ENCODE measurements at places on chromosomes 13 and 19.

DNA sequence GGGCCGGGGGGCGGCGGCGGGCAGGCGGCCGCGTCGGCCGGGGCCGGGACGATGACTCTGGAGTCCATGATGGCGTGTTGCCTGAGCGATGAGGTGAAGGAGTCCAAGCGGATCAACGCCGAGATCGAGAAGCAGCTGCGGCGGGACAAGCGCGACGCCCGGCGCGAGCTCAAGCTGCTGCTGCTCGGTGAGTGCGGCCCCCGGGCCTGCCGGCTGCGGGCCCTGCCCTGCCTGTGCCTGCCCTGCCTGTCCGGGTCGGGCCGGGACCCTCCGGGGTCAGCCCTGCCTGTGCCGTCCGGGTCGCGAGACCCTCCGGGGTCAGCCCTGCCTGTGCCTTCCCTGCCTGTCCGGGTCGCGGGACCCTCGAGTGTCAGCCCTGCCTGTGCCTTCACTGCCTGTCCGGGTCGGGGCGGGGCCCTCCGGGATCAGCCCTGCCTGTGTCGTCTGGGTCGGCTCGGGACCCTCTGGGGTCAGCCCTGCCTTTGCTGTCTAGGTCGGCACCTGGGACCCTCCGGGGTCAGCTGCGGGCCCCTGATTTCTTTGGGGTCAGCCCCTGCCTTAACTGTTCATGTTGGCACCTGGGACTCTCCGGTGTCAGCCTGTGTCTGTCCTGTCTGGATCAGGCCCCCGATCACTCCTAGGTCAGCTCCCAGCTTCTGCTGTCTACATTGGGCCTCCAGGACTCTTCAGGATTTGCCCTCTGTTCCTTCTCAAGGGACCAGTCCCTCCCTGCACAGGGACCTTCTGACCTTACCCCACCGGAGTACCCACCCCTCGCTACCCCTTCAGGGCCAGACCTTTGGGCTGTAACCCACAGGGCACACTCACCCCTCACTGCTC is 659 bp downstream of the GNA11 start:
- no peak for DNase-seq

GRCh38 chr13:50915565-50915964 is 6.0 kb downstream of the RNASEH2B start:
- no peak for DNase-seq

- DNase-seq = peak; percentile 82
Measured at GRCh38 chr19:10433131-10433536, 12.8 kb downstream of the PDE4A start.

DNA sequence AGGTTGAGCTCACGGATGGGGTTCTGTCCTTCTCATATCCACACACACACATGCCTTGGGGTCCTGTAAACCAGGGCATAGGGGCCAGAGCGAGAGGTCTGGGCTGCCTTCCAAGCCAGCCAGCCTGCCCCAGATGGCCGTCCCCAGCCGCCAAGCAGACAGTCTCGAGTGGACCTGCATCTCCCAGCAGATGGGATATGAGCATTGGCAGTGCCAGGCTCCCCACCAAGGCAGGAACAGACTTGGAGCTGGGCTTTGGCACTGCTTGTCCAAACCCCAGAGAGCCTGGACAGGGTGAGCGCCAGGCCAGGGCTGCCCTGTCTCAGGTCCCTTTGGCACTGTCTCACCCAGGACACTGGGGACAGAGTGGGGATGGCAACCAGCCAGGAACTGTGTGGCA is 130.4 kb downstream of the DPF1 start:
- DNase-seq = no peak

DNA sequence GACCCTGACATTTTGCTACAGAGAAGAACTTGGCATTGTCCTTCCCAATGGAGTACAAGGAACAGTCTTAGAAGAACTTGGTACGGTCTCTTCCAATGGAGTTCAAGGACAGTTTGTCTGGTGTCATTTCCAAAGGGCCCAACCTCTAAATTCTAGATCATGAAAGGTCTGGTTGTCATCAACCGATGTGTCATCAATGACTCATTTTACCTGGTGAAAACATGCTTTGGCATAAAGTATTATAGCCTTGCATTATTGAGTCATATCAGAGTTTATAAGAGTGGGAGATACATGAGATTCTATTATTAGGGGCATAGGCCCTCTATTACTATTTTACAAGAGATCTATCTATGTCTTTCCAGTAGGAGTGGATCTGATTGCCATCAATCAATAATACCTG is 4.3 kb downstream of the CYP2B6 start:
- DNase-seq = no peak

- no peak for DNase-seq
Measured at GRCh38 chr19:18861917-18862316, 30.2 kb downstream of the UPF1 start.

DNA sequence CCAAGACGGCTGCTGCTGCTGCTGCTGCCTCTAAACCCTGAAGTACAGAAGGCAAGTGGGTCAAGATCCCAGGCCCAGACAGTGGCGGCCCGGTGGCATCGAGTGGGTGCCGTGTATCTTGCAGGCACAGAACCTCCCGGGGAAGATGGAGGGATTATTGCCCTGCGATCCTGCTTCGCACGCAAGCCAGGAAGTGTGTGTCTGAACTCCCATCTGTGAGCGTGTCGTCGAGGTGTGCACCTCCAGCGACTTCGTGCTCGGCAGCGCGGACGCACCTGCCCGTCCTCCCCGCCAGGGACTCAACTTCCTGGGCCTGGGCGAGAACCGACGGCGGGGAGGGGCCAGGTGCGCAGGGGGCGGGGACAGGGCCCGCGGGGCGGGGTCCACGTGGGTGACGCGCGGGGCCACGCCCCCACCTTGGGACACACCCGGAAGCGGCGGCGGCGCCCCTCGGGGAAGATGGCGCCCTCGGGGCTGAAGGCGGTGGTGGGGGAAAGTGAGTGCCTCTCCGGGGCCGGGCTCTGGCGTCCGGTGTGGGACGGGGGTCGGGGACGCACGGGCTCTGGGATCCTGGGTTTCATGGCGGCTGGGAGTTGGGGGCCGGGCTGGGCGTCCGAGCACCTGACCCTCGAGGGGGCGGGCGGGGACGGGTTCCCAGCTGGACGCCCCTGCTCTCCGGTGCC is at the start of gene STXBP2:
TSS of gene STXBP2 (plus strand) at position 420 of the 683 bp plus-strand sequence. CDS start at position 460, 40 bp downstream.
- DNase-seq = no peak

GRCh38 chr13:20833900-20834679 is 60.3 kb upstream of the EEF1AKMT1 start:
- no peak for DNase-seq

DNA sequence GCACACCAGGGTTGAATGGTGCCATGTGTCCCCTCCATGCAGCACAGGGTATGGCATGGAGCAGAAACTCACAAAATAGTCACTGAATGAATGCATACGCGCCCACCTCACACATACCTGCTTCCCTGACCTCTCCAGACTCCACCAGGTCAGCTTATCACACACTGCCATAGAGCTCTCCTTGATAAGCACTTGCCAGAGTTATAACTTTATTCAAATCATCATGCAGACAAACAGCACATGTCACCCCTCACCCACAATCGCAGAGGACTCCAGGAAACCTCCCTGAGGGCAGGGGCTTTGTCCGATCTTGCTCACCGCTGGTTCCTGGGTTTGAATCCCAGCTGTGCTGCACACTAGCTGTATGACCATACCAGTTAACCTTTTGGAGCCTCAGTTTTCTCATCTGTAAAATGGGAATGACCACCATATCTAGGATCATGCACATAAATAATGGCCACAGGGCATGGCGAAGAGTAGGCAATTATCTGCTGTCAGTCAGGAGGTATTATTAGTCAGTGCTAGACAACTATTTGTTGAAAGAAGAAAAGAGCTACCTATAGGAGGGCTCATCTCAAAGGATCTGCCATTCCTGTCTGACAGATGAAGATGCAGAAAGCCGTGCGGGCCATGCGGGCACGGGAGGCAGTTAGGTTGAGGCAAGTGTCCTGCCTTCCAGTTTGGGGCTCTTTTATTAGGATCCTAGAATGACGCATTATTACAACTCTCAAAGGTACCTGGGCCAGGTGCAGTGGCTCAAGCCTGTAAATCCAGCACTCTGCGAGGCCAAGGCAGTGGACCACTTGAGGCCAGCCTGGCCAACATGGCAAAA is 14.0 kb downstream of the XRCC1 start:
- no peak for DNase-seq
